ENCODE measurements at places on chromosomes 1 and 21. TPM values are rescaled to one million over a fixed set of nuclear protein-coding genes. Genes with fewer than 3 reads are reported as not detected.

- no peak for DNase-seq
These were observed 322.6 kb downstream of the RGS7 start for GRCh38 chr1:241034203-241034936.

DNA sequence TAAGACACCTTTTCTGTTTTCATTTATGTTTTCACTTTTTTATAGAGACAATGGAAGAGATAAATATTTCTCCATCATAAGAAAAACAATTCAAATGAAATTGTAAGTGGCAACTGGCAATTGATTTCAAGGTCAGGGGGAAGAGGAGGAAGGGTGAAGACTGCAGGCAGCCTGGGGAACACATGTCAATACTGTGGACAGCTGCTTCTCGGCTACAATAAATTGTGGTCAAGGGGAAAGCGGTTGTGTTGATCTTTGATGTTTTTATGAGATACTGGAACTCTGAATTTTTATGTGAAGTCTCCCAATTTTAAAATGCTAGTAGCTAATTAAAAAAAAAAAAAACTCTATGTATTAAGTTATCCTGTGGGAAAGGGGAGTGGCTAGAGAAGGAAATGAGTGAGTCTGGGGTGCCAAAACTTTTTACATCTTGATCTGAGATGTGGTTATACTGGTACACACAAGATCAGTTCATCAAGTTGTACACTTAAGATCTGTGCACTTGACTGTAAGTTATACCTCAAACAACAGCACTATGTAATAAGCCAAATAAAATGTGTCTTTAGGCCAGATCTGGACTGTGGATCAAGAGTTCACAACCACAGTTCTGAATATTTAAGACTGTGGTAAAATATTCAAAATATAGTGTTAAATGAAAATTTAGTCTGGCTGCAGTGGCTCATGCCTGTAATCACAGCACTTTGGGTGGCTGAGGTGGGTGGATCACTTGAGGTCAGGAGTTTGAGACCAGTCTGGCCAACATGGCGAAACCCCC lies 18.0 kb downstream of the SSX2IP start:
- DNase-seq: no peak

RNPEP gene
- polyA plus RNA-seq: 153 TPM

DNA sequence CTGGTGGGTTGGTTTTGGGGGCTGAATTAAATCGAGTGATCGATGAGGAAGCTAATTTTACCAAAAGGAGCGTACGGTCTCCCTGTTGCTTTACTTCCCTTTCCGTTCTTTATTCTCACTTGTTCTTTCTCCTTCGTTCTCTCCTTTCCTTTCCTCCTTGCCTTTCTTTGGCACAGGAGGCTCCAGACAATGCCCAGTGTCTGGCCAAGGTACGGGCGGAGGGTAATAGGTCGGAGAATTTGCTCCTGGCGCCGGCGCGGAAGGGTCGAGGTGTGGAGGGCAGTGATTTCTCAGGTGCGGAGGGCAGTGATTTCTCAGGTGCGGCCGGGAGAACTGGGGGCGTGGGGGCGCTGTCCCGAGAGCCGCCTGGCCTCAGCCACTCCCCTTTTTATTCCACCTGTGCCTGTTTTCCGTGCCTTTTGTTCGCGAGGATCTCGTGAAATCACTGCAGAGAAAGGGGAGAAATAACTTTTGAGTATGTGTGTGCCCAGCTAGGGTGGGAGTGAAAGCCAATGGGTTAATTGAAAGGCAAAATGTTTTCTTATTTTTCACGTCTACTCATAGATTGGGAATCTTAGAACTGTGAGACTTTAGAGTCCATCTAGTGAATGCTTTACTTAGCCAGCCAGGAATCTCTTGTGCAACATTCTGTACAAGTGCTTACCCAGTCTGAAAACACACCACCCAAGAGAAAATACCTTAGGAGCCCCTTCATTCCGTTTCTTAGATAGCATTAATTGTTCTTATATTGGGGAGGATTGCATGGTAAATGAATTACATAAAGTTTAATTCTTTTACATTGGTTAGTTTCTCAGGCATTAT lies 1.3 kb downstream of the FNBP1L start:
- DNase-seq: no peak

DNA sequence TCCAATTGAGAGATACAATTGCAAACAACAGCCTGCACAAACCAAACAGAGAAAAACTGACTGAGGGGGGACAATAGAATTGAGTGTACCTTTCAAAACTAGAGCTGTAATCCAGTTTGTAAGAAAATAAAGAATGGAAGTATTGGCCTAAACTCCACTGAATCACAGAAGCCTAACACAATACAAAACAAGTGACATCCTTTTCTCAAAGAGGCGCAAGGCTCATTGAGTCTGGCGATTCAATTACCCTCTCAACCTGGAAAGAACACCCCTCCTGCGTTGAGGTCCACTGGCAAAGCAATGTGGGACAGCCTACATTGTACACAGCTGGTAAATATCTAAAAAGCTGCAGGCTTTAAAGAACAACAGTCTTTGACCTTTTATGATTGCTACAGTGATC lies 182.6 kb downstream of the DPYD start:
- no peak for DNase-seq

GRCh38 chr21:39387461-39388037 lies 38.7 kb upstream of the HMGN1 start:
- peak; percentile 84 for DNase-seq

Data from CD14-positive monocyte (primary cell).